A549 treated with ZK216348 at 1 μM for 4 hours (cell line): ENCODE measurements at places on chromosomes 12 and 14. TPM values are rescaled to one million over a fixed set of nuclear protein-coding genes. Genes with fewer than 3 reads are reported as not detected.

Gene KCNH3
- 1.5 to 2.8 TPM (median 2.6 TPM) in 5 replicates for total RNA-seq

Gene B3GNT4
- total RNA-seq: 0.59 to 1.7 TPM (median 0.70 TPM) in 5 replicates

Gene AMDHD1
- total RNA-seq: 1.9 to 2.4 TPM (median 2.3 TPM) in 5 replicates

Gene ASCL4
- total RNA-seq: not detected in 5 replicates

Gene GYS2
- total RNA-seq: 0.05 to 0.15 TPM (median 0.09 TPM) in 3 of 5 replicates, not detected in the others

Gene TSFM
- 67.7 to 78.2 TPM (median 72.3 TPM) in 5 replicates for total RNA-seq

Gene SYNJ2BP
- total RNA-seq: 6.7 to 12.2 TPM (median 10.2 TPM) in 5 replicates

Gene LRRC23
- total RNA-seq: 15.7 to 21.7 TPM (median 17.3 TPM) in 5 replicates

Gene GPR135
- 0.70 to 1.0 TPM (median 1.0 TPM) in 5 replicates for total RNA-seq

Gene KRT83
- 2.9 to 6.1 TPM (median 5.1 TPM) in 5 replicates for total RNA-seq

Gene CDC42BPB
- total RNA-seq: 53.5 to 92.4 TPM (median 79.4 TPM) in 5 replicates

Gene ANKRD33
- total RNA-seq: not detected in 5 replicates

Gene CLEC9A
- not detected in 5 replicates for total RNA-seq

Gene PRB2
- total RNA-seq: not detected in 5 replicates

Gene ZNF219
- 14.7 to 32.8 TPM (median 31.7 TPM) in 5 replicates for total RNA-seq

Gene RAD52
- total RNA-seq: 9.4 to 17.2 TPM (median 11.1 TPM) in 5 replicates

Gene TAS2R8
- total RNA-seq: not detected in 5 replicates
